ENCODE measurements at places on chromosomes 6 and 20. TPM values are rescaled to one million over a fixed set of nuclear protein-coding genes. Genes with fewer than 3 reads are reported as not detected.

Gene PDSS2
- 13.0 TPM for total RNA-seq

Gene DDO
- 0.09 TPM for total RNA-seq

Gene FBXL4
- total RNA-seq = 10.5 TPM

DNA sequence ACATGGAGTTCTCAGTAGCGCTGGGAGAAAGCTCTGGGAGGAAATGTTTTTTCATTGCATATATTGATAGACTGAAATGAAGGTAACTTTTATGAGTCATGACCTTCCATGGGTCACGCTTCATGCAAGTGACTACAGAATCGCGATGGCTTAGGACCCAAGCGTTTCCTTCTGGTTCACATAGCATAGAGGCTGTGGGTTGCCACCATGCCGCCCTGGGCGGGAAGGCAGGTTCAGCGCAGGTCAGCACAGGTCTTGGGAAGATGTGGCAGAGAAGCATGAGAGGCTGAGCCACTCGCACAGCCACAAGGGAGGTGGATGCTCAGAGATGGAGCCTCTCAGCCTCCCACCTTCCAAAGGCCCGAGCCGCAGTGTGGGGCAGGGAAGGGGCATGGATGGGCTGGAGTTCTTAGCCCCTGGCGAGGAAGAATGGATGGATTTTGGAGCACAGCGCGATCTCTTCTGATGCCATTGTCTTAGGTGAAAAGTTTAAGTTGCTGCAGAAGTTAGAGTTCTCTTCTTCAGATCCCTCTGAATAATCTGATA lies 219.5 kb downstream of the SMOC2 start:
- DNase-seq = no peak
- H3K27ac ChIP-seq = no peak overlapping the region
- no peaks in the 10 kb centered on the region for H3K36me3 ChIP-seq
- peaks cover 4% of the 10 kb centered on the region for H3K4me1 ChIP-seq
- no peak overlapping the region for H3K4me3 ChIP-seq
- peaks cover 17% of the 10 kb centered on the region for H3K27me3 ChIP-seq

DNA sequence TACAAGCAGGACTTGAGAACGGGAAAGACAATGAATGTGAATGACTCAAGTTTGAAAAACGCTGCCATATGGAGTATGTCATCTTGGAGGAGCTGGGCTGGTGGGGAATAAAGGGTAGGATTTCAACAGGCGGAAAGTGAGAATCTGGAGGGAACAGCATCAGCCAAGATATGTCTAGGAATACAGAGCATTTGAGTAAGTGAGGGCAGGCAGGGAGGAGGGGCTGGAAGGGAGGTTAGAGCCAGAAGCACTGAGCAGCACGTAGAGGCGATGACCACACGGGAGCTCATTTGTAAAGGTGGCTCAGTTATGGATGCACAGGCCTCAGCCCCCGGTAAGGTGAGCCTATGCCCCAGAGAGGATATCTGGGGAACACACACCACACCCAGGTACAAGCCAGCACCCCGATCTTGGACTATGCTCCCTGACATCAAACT lies 115.1 kb downstream of the ZMYND8 start:
- H3K36me3 ChIP-seq = peaks cover 93% of the 10 kb centered on the region
- DNase-seq = no peak
- H3K27ac ChIP-seq = no peak overlapping the region
- no peaks in the 10 kb centered on the region for H3K27me3 ChIP-seq
- H3K4me1 ChIP-seq = no peaks in the 10 kb centered on the region
- no peak overlapping the region for H3K4me3 ChIP-seq

DNA sequence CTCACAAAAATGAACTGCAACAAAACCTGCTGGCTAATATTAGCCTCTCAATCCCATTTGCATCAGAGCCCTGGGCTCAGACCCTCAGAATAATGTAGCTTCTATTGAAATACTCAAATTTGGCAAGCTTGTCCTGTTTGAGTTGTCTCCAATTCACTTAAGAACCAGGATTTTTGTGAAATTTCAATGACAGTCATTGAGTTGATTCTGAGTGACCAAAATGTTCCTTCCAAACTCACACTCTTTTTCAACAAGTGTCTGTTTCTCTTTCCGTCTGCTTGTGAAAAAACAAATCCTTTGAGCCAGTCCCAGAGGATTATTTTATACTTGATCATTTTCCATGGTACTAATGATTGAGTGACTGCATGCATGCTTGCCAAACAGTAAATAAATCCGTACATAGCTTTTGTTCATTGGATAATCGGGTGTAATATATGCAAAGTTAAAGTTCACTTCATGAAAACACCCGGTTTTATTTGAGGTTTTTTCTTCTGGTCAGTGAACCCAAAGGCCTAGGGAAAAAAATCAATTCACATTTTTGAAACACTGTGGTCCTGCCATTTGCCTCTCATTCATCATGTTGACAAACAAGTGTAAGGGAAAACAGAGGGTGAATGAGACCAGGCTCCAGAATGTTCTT lies 16.4 kb upstream of the SLC22A2 start:
- no peak overlapping the region for H3K27ac ChIP-seq
- no peak for DNase-seq
- H3K4me1 ChIP-seq = no peaks in the 10 kb centered on the region
- no peaks in the 10 kb centered on the region for H3K36me3 ChIP-seq
- H3K27me3 ChIP-seq = peaks cover 33% of the 10 kb centered on the region

GRCh38 chr20:31698803-31699718 lies 23.6 kb downstream of the BCL2L1 start:
- no peak overlapping the region for H3K4me3 ChIP-seq
- H3K27ac ChIP-seq = peak overlapping the region; percentile 51
- H3K27me3 ChIP-seq = no peaks in the 10 kb centered on the region
- no peak for DNase-seq

GRCh38 chr6:165973473-165973872 lies 194.2 kb downstream of the TBXT start:
- H3K4me3 ChIP-seq = no peak overlapping the region
- no peaks in the 10 kb centered on the region for H3K4me1 ChIP-seq
- DNase-seq = no peak
- H3K27me3 ChIP-seq = peaks cover 4% of the 10 kb centered on the region
- no peak overlapping the region for H3K27ac ChIP-seq
- H3K36me3 ChIP-seq = no peaks in the 10 kb centered on the region

DNA sequence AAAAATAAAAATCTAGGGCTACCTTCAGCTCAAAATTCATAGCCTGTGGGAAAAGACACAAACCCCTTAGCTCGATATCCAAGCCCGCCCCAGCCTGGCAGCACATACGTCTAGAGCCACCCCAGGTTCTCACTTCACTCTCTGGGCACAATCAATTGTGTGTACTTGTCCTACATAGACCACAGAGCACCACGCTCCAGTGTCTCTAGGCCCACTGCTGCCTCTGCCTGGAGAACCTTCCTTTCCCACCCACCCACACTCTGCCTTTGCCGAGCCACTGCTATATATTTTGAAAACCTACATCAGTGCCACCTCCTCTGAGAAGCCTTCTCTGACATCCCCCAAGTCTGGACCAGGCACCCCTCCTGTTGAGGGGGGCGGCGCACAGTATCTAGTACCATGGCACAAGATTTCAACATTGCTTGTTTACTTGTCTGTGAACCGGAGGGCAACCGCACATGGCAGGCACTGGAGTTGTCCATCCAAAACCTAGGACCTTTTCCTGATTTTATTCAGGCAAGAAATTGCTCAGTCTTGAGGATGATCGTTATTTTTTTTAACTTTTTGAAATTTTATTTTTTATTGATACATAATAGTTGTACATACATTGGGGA lies 141.5 kb downstream of the UNC5CL start:
- H3K27me3 ChIP-seq = peaks cover 17% of the 10 kb centered on the region
- H3K4me3 ChIP-seq = no peak overlapping the region
- no peak overlapping the region for H3K27ac ChIP-seq
- no peak for DNase-seq

- peaks cover 65% of the 10 kb centered on the region for H3K4me1 ChIP-seq
- H3K27me3 ChIP-seq = no peaks in the 10 kb centered on the region
- no peak overlapping the region for H3K4me3 ChIP-seq
- H3K36me3 ChIP-seq = no peaks in the 10 kb centered on the region
- DNase-seq = peak; percentile 89
Measured at GRCh38 chr20:64057628-64058498, 5.1 kb upstream of the TCEA2 start.

Data from K562 (cell line).